ENCODE measurements at places on chromosomes 7 and 10. TPM values are rescaled to one million over a fixed set of nuclear protein-coding genes. Genes with fewer than 3 reads are reported as not detected.

Gene AGBL3
- polyA plus RNA-seq: 0.86 TPM

Gene SEMA3D
- polyA plus RNA-seq: 1.2 TPM

Gene HOXA13
- not detected for polyA plus RNA-seq

Gene STEAP4
- polyA plus RNA-seq: 0.03 TPM

Gene ASAH2B
- 3.6 TPM for polyA plus RNA-seq

Gene NPY4R
- not detected for polyA plus RNA-seq

Gene HECW1
- 0.10 TPM for polyA plus RNA-seq

Gene NODAL
- polyA plus RNA-seq: 0.12 TPM

Gene FAM237B
- polyA plus RNA-seq: not detected

Gene GDI2
- polyA plus RNA-seq: 135 TPM

Gene SORCS3
- not detected for polyA plus RNA-seq

Gene UNCX
- not detected for polyA plus RNA-seq

- no peak for DNase-seq
Observed at GRCh38 chr7:29421010-29421956, 142.4 kb upstream of the PRR15 start.

- DNase-seq: no peak
Observed at GRCh38 chr10:89685936-89686335, 15.5 kb upstream of the KIF20B start.

GRCh38 chr10:10722422-10722821 lies 295.2 kb upstream of the CELF2 start:
- no peak for DNase-seq

GRCh38 chr7:99397297-99397983 lies 11.0 kb downstream of the PDAP1 start:
- DNase-seq: no peak

DNA sequence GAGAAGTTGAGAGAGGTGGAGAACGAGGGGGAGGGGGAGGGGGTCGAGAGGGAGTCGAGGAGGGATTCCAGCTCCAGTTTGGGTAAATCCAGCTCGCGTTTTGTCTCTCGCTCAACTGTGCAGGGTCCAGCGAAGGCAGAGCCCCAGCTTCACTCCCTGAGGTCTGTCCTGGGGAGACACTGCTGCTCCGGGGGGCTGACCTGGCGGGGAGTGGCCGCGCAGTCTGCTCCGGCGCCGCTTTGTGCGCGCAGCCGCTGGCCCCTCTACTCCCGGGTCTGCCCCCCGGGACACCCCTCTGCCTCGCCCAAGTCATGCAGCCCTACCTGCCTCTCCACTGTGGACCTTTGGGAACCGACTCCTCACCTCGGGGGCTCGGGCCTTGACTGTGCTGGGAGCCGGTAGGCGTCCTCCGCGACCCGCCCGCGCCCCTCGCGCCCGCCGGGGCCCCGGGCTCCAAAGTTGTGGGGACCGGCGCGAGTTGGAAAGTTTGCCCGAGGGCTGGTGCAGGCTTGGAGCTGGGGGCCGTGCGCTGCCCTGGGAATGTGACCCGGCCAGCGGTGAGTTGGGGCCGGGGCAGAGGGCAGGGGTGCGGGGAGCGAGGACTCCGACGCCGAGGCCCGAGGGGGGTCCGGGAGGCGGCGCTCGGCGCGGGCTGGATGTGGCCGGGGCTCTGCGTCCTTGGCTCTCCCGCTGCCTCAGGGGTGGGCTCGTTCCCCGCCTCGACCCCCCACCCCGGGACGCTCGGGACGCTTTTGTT lies at the start of gene TET1:
Gene TET1, plus strand, starts transcription at position 152 of the 757 bp plus-strand sequence. CDS start 12,002 bp downstream, outside the sequence.
- DNase-seq: peak; percentile 12

- no peak for DNase-seq
Observed at GRCh38 chr10:27857616-27858015, 112.0 kb upstream of the MKX start.

DNA sequence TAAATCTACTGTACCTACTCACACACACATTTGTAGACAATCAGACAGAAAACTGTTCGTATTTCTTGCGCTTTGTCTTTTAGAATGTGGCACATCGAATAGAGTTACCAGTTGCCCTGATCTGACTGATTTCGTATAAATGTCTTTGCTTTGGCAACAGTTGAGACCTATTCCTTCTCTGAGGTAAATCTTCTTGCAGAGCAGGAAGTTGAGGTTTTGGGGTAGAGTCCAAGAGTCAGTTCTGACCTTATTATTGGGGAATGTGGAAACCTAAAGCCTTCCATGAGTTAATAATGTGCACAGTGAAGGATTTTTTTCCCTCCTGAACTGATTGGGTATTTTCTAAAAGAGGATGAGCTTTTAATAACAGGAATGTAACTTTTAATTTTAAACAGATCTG lies 135.3 kb downstream of the KIAA1217 start:
- peak; percentile 93 for DNase-seq

DNA sequence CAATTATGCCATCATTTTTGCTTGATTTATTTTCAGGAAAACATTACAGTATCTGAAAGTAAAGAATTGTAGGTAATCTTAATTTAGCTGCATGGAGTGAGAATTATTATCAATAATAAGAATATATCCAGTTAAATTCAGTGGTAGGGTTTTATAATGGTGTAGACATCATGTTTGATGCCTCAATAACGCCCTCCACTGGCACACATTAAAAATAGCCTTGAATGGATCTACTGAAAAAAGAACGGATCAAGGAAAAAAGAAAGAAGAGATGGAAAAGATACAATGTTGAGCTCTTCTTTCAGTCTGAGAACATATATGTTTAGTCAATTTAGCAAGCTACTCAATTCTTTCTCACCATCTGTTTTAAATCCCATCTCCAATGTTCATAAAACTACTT lies 319.2 kb downstream of the CDC14C start:
- no peak for DNase-seq

DNA sequence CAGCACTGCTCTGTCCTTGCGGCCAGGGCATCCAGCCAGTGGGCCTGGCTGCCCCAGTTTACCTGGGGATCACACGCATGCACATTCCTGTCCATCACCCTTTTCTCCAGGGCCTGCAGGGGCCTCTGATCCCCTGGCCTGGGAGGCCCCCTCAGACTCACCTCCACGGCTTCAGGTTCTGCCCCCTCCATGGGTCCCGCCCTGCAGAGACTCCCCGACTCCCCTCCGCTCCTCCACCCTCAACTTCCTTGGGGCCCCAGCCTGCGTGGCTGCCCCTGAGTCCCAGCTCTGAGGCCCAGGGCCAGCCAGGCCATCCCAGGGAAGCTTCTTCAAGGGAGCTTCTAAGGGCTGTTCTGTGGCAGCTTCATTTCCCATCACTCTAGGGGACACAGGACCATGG lies 324.1 kb downstream of the TCERG1L start:
- no peak for DNase-seq

- DNase-seq: no peak
Observed at GRCh38 chr10:18650404-18650997, 886 bp downstream of the NSUN6 start.

GRCh38 chr7:8175929-8176369 lies 86.0 kb downstream of the ICA1 start:
- no peak for DNase-seq

DNA sequence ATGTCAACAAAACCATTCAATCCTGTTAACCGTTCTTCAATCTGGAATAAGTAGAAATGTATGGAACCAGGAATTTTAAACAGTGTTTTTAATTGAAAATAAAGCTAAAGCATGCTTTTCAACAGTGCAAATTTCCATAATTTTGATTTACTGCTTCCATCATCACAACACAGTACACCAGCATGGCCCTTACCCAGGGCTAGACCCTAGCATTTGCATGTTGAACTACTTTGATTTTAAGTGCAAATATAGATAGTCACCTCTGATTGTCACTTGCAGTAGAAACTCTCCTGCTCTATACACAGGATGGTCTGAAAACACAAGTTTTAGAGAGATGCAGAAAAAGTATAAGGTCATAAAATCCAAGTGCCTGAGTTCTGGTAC lies 12.1 kb downstream of the SKIDA1 start:
- no peak for DNase-seq

GRCh38 chr10:60446851-60447250 lies 57.2 kb upstream of the ANK3 start:
- DNase-seq: no peak

DNA sequence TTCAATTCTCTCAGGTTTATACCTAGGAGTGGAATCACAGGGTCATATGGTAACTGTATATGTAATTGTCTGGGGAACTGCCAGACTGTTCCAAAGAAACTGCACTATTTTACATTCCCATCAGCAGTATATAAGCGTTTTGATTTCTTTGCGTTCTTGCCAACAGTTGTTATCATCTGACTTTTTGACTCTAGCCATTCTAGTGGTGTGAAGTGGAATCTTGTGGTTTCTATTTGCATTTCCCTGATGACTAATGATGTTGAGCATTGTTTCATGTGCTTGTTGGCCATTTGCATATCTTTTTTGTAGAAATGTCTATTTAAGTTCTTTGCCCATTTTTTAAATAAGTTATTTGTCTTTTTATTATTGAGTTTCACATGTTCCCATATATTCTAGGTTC lies 44.3 kb upstream of the ZC3HAV1 start:
- DNase-seq: peak; percentile 57

- DNase-seq: no peak
Observed at GRCh38 chr10:10702211-10702610, 315.5 kb upstream of the CELF2 start.
